ENCODE measurements at places on chromosomes 7 and 10.

DNA sequence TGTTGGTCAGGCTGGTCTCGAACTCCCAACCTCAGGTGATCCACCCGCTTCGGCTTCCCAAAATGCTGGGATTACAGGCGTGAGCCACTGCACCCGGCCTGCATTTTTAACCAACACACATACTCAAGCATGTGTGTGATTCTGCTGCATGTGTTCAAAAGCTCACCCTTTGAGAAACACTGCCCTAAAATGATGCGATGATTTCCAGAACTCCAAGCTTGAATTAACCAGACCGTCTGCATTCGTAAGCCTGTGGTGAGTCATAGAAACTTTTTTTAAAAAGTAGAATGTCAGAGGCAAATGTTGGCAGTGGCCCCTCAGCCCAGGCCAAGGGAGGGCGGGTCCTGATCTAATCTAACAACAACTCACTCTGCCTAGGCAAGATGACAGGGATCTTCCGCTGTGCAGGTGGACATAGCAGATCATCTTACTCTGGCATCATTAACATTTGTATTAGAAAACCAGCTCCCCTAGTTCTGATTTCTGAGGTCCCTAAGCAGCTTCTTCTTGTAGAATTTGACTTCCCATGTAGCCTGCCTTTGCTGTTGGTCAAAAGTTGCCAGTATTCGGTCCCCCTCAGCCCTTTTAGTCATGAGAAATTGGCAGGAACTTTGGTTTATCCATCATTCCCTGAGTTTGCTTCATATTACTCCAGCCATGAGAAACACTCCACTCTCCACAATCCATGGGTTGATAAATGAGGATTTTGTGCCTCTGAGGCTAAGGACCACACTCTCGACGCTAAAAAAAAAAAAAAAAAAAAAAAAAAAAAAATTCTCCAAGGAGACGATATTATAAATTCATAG is 190.4 kb downstream of the SKIDA1 start:
- no peak for DNase-seq

DNA sequence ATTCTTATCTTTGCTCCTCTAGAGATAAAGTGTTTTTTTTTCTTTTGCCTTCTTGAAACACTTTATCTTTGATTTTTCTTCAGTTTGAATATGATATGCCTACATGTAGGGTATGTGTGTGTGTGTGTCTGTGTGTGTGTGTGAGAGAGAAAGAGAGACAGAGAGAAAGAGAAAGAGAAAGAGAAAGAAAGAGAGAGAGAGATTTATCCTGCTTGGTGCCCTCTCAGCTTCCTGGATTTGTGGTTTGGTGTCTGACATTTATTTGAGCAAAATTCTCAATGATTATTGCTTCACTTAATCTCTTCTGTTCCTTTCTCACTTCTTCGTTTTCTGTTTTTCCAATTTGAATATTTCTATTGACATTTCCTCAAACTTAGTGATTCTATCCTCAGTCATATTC is 60.3 kb downstream of the RAB18 start:
- DNase-seq = no peak

- no peak for DNase-seq
Measured at GRCh38 chr10:88195841-88196240, 332.4 kb downstream of the PTEN start.

DNA sequence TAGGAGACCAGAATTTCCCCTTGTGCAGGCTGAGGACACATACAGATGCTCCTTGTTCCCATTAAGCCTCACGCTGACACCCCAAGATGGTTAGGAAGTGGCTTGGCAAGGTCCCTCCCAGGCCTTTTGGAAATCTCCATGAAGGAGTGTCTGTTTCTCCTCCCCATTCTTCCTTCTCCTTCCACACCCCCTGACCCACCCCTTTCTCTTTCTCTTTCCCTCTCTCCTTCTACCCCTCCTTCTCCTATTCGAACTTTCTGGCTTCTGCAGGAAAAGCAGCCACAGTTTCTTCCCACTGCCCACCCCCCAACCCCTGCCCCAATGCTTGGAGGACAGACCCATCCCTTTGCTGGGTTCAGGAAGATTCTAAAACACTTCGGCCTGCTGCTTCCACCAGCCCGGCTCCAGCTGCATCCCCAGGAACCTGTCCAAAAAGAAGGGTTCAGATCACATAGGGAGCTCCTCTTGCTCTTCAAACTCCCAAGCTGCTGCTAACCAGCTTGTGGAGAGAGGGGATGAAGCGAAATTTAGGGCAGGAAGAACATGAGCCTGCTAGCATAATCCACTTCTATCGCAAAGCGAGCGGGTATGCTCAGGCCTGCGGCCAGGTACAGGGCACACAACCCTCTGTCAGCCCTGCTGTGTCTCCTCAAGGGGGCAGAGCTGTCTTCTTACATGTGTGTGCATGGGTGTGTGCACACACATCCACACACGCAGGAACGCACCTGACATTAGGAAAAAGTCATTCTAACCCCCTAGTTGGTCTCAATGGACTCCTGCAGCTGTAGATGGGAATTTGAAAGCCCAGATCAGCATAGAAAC is 80.4 kb downstream of the PPP1R3C start:
- DNase-seq = no peak

DNA sequence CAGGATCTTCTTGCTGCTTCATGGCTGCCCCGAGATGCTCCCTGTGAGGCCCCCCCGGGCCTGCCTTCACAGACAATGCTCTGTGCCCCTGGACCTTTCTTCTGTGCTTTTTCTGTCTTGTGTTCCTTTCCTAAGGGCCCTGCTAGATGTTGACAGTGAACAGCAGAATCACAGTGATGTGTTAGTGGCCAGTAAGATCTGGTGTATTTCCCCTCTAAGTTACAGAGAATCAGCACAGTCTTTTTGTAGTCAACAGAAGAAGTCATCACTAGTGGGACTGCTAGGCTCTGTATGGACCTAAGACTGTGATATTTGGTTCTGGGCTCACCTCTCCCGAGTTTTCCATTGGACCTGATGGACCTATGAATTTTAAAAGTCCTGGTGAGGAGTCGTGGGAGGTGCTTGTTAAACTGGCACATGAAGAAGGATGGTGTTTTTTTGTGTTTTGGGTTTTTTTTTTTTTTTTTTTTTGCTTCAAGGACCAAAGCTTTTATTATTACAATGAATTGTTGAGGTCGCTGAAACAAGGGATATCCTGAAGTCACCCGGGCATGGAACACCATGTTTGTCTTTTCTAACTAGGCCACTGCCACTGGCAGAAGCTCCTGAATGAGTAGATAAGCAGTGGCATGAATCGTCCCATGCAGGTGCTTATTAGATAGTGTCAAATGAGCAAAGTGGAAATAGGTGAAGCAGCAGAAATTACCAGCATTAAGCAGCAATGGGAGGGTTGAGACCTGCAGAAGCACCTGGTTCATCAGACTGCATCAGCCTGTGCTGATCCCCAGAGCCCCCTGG is 194.8 kb downstream of the CELF2 start:
- DNase-seq = no peak

DNA sequence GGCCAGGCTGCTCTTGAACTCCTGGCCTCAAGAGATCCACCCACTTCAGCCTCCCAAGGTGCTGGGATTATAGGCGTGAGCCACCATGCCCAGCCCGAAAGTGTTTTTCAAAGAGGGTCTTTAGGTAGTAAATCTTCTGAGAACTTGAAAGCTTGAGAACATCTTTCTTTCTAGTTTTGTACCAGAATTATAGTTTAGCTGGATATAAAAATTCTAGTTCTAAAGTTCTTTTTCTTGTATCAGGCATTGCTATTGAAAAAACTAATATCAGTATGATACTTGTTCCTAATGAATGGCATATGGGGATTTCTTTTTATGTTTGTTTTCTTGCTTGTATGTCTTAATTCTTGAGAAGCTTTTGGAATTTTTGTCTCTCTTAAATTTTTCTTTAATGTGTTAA is 43.2 kb downstream of the TLX1 start:
- no peak for DNase-seq

GRCh38 chr7:11236680-11237079 is 263.0 kb downstream of the PHF14 start:
- DNase-seq = no peak

DNA sequence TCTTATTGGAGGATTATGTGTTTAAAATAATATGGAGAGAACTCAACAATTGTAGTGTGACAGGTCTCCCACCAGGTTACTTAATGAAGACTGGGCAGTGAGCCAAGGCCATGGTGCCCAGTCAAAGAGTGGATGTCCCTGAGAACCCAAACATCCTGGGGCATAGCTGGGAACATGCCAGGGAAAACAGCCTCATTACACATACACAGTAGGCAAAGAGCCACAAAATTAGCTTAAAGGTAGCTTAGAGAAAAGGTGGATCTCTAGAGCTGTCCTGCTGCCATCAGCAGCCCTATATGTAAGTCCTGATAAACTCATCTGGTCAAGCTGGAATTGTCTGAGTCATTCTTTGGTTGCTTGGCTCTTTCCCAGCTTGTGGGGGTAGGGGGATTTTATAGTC is 287.8 kb downstream of the PHF14 start:
- DNase-seq = no peak

GRCh38 chr7:8134089-8134733 is 127.8 kb downstream of the ICA1 start:
- peak; percentile 74 for DNase-seq

DNA sequence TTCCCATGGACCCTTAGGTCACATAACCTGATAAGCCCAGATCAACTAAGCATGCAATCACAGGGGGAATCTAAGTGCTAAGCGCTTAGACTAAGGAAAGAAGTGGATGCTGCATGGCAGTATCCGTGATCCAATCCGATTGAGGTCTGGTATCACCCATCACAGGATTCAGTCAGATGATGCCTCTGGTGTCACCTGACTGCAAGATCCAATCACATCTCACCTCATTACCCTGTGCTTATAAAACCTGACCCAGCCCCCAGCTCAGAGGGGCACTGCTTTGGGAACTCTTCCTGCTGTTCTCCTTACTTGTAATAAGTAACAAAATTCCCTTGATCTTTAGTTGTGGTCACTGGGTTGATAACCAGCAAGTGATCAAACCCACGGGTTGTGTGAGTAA is 84.7 kb upstream of the TMEM168 start:
- no peak for DNase-seq

GRCh38 chr10:102876747-102877153 is 7.5 kb downstream of the AS3MT start:
- DNase-seq = no peak

DNA sequence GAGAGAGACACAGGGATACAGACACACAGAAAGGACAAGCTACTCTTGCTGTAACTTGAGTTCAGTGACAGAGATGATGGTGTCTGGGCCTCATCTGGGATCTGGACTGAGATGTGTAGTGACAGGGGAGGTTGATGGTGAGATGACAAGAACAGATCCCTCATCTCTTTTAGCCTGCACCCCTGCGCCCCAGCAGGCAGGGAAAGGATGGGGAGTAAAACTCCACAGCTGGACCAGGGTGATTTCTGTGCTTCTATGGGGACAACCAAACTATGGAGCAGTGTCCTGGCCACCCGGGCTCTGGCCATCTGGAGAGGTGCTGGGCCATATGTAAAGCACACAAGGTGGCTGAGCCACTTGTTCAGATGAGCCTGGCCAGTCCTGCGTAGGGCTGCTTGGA is 4.5 kb upstream of the LRRC18 start:
- DNase-seq = no peak

GRCh38 chr10:94156453-94156852 is 162.7 kb downstream of the PLCE1 start:
- no peak for DNase-seq

GRCh38 chr7:101814991-101815825 is 2.2 kb upstream of the CUX1 start:
- DNase-seq = peak; percentile 78

- DNase-seq = no peak
Measured at GRCh38 chr10:129704786-129705525, 237.9 kb downstream of the MGMT start.

GRCh38 chr7:7054252-7054830 is 128.0 kb upstream of the C1GALT1 start:
- DNase-seq = no peak

GRCh38 chr7:5395246-5395645 is 28.4 kb downstream of the TNRC18 start:
- no peak for DNase-seq

DNA sequence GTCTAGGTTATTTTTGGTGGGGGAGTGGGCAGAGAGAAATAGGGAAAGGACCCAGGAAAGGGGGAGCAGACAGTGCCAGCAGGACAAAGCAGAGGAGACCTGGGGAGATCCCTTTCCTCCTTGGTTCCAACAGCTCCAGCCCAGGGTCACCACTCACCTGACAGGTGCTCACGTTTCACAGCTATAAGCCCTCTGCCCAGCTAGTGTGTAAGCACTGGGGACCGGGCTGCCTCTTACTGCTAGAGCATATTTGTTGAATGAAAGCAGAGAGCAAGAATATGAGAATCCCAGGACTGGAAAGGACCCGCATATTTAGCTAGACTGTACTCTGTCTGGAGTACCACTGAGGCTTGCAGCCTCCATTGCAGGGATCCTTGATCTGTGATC is 6.7 kb downstream of the ZCCHC24 start:
- DNase-seq = no peak

DNA sequence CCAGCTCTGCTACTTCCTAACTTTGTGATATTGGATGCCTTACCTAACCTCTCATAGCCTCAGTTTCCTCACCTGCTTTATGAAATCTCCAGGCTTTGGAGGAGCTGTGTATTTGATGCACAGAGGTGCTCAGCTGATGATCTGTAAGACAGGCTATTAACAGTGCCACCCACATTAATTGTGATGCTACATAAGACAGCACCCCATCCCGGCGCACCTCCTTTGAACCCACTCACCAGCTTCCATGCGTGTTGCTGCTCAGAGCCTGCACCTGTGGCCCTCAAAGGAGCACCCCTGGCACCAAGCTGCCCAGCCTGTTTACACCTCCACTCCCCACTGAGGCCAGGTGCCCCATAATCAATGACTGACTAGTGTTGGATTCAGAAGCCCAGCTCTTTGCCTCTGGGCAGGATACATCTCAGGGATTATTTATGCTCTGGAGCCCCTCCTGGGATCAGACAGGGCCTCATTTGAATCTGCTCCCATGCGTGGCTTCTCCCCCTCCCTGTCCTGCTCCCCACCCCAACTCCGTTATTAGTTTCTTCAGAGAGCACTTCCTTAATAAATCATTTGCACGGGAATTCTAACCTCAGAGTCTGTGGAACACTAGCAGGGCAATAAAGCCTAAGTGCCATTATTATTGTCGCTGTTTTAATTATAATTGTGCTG is 87.7 kb downstream of the GFRA1 start:
- DNase-seq = no peak

DNA sequence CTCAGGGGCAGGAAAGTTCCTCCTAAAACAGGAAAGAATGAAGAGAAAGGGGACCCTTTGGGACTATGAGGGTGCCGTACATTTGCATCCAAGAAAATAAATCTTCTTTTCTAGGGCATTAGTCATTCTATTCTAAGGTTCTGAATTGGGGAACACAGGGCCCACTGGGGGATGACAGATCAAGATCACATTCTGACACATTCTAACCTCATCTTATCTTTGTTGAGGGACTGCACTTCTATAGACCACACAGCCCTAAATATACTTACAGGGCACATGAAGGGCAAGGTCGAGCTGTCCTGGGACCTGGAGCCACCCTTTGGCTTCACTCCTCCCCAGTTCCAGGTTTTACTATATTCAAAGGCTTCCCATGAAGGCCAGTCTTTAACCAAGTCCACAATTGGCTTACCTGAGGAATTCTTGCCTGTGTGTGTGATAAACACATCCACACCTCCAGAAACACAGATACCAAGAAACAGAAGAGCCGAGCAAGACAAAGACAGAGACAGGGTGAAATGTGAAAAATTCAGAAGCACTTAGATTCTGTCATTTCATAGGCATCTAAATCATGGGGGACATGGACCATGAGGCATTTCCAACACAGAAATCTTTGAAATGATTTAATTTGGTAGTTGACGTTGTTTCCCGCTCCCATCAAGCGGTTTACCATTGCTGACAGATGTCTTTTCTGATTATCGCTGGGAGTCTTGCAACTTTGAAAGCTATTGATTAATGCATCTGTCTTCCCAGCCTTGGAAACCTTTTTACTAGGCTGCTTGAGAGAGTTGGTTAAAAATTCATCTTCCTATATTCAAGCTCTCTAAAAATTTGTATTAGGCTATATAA is 75.8 kb downstream of the CCDC71L start:
- no peak for DNase-seq
